ENCODE measurements at places on chromosomes 7 and 10.

GRCh38 chr7:132696332-132696731, 120.1 kb upstream of the PLXNA4 start:
- no peak for DNase-seq

GRCh38 chr10:71582019-71582418, 137.6 kb downstream of the C10orf105 start:
- no peak for DNase-seq

GRCh38 chr10:586151-586550, 103.3 kb downstream of the DIP2C start:
- no peak for DNase-seq

GRCh38 chr10:124748953-124749645, 4.9 kb upstream of the FAM53B start:
- no peak for DNase-seq

DNA sequence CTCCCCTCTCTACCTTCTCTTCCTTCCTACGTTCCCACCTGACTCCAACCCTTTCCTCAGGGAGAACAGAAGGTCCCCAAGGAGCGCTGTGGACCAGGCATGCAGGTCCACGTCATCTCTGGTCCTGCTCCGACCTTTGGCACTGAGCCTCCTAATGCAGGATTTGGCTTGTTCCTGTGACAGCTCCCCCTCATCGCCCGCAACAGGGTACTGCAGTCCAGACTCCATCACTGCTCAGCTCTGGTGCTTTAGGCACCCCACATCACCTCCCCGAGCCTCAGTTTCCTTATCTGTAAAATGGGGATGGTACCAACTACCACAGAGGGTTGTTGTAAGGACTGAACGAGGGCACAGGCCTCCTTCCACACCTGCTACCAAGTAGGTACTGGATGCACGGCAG, 54.6 kb downstream of the FHIP2A start:
- no peak for DNase-seq

DNA sequence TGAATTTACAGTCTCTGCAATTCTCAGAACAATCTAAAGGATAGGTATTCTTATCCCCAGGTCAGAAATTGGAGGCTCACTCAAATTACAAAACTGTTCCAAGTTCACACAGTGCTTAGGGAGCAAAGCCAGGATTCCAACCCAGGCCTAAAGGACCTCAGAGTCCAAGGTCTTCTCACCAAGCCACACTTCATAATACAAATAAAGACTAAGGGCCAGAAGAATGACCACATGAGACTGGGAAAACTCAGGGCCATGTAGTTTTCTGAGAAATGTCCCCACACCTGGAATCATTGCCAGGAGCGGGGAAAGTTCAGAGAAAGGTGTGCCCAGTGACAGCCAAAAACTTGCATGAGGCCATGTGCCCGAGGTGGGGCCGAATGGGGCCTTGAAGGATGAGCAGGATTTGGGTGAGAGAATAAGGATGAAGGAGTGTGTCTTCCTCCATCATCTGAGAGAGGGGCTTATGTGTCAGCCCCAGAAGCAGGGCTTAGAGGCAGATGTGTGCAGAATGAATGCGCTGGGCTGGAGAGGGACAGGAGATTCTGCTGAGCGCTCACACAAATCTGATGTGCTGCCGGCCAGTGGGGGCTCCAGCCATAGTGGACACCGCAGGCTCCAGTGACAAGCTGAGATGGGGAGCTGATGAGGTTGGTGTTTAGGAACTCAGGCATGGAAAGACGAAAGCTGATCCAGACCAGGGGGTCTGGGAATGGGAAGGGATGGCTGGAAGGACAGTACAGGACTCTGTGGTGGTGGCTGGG, 35.9 kb downstream of the BLNK start:
- no peak for DNase-seq

All from NCI-H1930 (cell line).